ENCODE measurements at places on chromosomes 16 and 17.

- no peak for DNase-seq
Measured at GRCh38 chr16:57007530-57007929, 18.2 kb downstream of the NLRC5 start.

DNA sequence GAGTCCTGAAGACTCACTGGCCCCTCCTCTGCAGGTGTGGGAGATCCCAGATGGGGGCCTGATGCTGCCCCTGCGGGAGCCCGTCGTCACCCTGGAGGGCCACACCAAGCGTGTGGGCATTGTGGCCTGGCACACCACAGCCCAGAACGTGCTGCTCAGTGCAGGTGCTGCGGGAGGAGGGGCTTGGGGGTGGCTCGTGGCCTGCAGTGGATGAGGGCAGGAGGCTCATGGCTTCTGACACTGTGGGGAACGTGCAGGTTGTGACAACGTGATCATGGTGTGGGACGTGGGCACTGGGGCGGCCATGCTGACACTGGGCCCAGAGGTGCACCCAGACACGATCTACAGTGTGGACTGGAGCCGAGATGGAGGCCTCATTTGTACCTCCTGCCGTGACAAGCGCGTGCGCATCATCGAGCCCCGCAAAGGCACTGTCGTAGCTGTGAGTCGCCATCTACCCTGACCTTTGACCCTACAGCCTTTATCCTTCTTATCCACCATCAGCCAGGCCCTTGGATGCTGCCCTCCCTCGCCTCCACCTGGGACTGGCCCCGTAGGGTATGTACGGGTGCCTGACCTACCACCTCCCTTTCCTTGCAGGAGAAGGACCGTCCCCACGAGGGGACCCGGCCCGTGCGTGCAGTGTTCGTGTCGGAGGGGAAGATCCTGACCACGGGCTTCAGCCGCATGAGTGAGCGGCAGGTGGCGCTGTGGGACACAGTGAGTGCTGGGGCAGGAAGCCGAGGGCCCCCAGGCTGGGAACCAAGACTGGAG lies 3.6 kb downstream of the CORO1A start:
- no peak for DNase-seq

DNA sequence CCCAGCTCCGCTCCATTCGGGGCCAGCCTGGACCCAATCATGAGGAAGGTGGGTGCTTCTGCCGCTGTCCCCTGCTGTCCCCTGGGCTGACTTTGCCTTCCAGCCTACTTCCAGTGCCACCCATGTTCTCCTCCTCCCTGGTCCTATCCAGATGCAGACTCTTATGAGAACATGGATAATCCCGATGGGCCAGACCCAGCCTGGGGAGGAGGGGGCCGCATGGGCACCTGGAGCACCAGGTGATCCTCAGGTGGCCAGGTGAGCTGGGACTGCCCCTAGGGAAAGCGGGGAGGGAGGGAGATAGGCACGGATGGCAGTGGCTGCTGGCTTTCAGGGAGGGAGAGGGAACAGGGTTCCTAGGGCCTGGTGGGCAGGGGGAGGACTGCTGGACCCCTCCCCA lies 7.0 kb downstream of the CD19 start:
- DNase-seq = no peak

DNA sequence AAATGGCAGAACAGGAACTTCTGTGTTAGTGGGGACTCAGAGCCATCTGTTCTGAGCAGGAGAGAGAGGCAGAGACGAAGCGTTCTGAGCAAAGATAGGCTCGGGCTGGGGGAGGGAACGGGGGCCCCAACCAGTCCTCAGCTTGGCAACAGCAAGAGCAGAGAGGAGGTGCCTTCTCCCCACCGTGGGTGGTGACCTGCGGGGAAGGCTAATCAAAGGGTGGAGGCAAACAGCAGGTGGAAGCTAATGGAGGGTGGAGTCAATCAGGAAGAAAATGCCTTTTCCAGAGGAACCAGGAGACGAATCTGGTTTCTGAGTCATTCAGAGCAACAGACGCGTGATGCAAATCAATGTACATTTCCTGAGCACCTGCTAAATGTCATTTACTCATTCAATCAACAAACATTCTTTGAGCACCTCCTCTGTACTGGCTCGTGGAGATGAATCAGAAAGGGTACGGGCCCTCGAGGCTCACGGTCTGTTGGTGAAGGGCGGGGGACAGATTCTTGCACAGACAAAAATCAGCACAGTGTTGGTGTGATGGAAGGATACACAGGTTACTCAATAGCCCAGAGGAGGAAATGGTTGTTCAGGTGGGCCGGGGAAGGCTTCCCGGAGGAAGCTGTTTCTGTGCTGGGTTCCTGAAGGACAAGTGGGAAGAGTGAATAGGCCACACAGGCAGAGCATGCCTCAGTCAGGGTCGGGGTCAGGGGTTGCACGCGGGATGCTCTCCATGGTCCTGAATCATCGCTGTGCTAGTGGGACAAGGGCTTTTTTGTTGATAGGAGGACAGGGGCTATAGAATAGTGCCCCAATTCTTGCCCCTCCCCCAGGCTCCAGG lies 5.7 kb upstream of the SPNS2 start:
- DNase-seq = no peak

- DNase-seq = no peak
Measured at GRCh38 chr17:49434821-49435670, 20.4 kb upstream of the PHB1 start.

GRCh38 chr16:17194190-17194780 lies 276.5 kb downstream of the XYLT1 start:
- no peak for DNase-seq

DNA sequence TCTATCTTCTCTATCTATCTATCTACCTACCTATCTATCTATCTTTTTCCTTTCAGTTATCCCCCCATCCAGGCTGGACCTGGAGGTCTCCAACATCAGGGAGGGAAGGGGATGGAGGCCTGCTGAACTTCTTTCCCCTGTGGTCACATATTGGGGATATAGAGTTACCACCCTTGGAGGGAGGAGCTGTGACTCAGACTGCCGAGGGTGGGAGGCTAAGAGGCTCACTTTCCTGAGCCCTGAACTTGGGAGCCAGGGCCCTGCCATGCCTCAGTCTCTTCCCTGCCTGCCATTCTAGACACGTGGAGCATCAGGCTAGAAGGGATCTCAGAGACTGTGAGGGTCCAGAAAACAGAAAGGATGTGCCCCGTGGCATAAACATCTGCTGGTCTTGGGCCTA lies 8.4 kb downstream of the LRRC3C start:
- DNase-seq = no peak

DNA sequence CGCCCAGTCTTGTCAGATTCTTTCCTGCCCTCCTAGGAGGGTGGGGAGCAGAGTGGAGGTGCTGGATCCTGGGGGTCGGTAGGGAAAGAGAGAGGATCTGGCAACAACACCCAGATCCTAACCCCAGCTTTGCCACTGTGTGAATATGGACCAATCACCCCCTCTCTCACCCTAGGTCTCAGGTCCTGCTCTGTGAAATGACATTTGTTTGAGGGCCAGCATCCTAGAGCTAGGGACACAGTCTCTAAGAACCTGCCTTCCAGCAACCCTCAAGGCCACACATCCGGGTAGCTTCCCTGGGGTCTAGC lies 28.4 kb upstream of the MAP3K14 start:
- no peak for DNase-seq

DNA sequence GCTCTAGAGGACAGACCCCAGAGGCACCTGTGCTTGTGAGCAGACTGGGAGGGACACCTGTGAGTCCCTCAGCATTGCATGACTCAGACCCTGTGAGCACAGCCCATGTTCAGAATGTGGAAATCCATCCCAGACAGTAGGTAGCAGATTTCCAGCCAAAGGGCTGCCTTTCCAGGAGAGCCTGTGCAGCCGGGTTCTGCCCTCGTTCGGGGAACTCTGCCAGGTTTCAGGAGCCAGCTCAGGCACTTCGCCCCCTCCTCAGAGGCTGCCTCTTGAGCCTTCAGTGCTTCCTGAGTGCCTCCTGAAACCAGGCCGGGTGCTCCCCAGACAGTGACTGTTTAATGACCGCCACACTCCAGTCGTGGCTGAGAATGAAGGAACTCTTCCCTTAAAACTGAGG lies 23.3 kb upstream of the SDR42E2 start:
- no peak for DNase-seq

Data from NCI-H187 treated with DMSO at 0.1 percent for 48 hours (cell line).